T1000 (cell line): ENCODE measurements at places on chromosomes 5 and 9.

DNA sequence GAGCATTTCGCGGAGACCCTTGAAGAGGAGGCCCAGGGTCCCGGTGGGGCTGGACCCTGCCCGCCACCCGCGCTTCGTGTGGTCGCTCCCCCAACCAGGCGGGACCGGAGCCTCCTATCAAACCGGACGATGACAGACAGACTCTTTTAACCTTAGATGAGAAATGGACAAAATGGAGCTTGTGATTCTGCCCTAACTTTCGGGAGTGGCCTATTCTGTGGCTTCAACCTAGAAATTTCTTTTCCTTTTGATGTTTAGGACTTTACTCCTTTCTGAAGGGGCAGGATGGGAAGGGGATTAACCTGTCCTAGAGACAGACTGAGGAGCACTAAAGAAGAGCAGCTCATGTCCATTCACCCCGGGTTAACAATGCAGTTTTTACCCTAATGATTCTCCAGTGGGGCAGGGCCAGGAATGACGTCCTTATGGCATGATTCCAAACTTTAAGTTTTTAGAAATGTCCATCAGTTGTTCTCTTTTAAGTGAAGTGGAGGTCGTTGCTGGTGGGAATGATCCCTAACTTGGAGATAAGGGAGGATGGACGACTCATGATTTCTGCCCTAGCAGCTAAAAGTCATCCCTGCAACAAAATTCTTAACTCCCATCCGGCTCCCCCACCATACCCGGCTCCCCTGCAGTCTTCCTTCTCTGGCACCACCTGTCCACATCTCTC lies 1.0 kb downstream of the NIPSNAP3A start:
- DNase-seq, result no peak

GRCh38 chr9:131594906-131595665 lies 49.8 kb downstream of the PRRT1B start:
- no peak for DNase-seq

DNA sequence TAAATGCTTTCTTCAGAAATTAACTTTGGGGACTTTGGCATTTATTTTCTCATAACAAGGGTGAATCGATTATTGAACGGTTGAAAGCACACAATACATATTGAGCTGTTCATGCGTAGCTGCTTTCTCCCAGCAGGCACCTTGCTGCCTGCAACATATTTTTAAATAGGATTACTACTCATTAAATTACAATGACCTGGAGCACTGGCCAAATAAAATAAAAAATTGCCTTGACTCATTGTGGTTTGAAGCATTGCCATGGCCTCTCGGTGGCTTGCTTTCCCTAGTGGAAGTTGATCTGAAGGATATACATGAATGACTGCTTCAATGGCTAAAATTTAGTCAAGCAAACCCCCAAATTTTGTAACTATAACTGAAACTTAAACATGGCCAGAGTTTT lies 181.6 kb upstream of the NUDT12 start:
- peak; percentile 25 for DNase-seq

DNA sequence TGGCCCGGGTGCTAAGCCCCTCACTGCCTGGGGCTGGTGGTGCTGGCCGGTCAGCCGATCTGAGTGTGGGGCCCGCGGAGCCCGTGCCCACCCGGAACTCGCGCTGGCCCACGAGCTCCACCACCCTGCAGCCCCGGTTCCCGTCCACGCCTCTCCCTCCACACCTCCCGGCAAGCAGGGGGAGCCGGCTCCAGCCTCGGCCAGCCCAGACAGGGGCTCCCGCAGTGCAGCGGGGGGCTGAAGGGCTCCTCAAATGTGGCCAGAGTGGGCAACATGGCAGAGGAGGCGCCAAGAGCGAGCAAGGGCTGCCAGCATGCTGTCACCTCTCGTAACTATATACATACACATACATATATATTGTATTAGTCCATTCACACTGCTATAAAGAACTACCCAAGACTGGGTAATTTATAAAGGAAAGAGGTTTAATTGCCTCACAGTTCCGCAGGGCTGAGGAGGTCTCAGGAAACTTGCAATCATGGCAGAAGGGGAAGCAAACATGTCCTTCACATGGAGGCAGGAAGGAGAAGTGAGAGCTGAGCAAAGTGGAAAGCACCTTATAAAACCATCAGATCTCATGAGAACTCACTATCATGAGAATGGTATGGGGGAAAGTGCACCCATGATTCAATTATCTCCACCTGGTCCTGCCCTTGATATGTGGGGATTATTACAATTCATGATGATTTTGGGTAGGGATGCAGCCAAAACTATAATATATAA lies 56.8 kb downstream of the LIX1 start:
- no peak for DNase-seq

- no peak for DNase-seq
Measured at GRCh38 chr5:151042453-151043093, 22.2 kb downstream of the GPX3 start.

- DNase-seq, result no peak
Measured at GRCh38 chr5:172282272-172283019, 1.1 kb downstream of the UBTD2 start.

DNA sequence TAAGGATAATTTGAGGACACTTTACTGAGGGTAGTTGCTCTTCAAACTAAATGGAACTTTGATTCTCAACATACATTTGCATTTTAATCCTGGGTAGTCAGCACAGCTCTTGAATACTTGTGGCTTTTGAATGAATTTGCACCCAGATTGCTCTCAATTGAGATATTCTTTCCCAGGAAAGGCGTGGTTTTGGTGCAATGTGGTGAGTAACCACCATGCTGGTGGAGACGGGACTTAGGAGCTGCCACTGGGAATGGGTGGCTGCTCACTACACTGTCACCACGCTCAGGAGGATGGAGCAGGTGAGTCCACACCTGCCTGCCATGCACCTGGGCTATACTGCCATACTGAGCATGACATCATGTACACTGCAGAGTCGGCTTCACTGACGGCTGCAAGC lies 99.2 kb downstream of the IRX1 start:
- DNase-seq, result no peak

DNA sequence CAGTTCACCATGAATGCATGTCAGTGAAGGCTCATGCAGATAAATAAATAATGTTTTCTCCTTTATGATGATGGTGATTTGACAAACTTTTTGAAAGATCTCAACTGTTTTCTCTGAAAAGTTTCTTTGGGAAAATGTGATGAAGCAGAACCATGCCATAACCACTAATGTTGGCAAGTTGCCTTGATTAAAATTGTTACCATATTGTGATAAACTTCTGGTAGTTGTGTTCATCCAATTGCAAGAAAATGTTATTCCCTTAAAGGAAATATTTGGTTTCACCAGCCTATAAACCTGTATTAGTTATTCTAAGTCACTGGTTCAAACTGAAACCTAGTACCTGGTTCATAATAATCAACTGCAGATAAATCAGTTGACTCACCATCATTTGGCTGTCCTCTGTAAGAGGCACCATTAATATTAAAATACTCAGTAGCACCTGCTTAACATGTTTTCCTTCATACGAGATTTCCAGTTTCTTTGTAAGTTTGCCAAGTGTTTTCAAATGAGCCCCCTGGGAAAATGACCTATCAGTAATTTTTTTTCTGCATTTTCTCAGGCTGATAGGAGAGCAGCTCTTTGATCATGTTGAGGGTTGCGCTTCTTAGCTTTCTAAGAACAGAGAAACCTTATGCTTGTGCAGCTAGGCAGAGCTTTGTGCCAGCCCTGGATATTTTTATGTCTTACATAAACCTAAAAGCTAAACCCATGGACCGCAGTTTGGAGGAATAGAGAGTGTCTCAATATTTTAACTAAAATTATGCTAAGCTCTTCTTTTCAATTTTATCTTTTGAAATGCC lies 88.0 kb downstream of the LURAP1L start:
- no peak for DNase-seq

GRCh38 chr5:107937651-107938355 lies 267.1 kb upstream of the EFNA5 start:
- no peak for DNase-seq

GRCh38 chr9:129822898-129823541 lies 916 bp downstream of the TOR1A start:
- no peak for DNase-seq

- DNase-seq, result no peak
Measured at GRCh38 chr9:38768351-38768761, 48.4 kb upstream of the FAM240B start.

DNA sequence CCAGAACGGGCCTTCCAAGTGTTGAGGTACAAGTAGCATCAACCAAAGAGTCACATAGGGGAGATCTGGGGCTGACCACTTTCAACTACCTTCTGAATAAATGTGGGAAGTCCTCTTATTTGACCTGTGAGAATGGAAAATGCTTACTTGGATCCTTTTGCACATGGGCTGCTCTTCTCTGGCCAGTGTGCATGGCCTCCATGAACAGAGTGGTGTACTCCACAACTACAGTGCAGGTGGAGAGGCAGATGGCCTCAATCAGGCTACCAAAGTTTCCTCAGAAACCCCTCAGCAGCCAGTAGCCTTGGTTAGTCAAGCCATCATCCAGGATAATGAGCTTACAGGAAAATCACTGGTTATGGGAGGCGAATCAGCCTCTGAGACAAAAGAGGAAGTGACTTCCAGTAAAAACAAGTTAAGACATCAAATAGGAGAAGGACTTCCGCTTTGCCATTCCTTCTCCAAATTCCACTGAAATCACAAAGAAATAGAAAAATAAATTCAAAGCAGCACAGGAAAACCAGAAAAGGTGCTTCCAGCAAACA lies 18.3 kb upstream of the FCHO2 start:
- DNase-seq, result no peak

GRCh38 chr9:101705135-101705661 lies 33.2 kb downstream of the GRIN3A start:
- DNase-seq, result no peak

DNA sequence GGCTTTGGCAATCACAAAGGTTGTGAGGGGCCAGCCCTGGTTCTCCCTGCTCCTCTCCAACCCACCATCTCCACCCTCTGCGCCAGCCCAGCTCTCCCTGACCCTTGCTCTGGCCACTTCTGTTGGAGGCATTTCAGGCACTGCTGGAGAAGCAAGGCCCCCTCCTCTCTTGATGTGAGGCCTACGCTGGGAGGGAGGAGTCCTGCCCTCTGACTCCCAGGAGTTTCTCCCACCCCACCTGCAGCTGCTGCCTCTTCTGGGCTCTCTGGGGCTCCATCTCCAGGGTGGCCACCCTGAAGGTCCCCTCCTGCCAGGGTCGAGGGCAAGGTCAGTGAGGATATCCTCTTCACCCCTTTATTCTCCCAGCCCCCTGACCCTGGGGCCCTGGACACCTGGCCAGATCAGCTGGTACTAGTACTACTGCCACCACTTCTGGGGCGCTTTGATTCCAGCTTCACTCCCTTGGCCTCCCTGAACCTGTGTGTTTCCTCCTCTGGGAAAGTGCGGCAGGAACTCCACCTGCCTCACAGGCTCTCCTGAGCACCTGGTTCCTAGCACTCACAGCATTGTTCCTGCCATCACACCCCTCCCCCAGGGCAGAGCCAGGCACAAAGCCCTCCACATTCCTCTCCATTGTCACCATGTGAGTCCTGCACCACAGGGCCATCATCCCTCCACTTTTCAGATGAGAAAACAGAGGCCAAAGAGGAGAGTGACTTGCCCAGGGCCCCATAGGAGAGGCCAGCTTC lies 23.8 kb upstream of the TDRD7 start:
- no peak for DNase-seq

- no peak for DNase-seq
Measured at GRCh38 chr9:87469793-87470465, 27.7 kb upstream of the DAPK1 start.

DNA sequence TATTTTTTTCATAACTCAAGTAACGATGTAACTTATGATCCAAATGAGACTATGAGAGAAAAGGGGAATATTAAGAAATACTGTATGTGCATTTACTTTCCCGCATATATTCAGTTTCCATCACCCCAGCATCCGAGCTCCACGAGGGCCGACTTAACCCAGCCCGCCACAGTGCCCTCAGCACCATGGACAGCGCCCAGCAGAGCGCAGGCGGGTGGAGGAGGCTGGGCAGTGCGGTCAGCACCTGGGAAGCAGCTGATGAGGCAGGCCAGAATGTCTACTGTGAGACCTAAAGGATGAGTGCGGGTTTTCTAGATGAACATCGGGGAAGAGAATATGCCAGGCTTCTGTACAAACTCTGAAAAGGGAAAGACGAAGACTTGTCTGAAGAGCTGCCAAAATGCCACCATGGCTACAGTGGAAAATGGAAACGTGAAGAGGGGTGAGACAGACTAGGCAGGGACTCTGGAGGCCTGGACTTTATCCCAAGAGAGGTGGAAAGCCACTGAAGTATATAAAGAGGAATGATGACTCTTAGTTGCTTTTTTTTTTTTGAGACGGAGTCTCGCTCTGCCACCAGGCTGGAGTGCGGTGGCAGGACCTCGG lies 34.5 kb upstream of the MED27 start:
- DNase-seq, result no peak

DNA sequence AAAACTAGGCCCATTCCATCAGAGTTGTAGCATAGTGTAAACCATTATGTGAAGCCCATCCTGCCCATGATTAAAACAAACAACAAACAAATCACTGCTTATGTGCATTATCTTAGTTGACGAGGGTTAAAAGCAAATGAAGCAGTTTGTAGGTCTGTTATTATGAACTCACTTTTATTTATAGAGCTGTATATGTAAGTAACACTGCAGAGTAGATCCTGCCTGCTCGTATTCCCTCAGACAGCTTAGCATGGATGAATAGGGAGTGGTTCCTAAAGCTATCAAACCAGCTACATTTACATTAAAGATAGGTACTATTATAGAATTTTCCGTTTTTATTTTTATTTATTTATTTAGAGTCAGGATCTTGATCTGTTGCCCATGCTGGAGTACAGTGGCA lies 112.6 kb downstream of the GDNF start:
- DNase-seq, result no peak

DNA sequence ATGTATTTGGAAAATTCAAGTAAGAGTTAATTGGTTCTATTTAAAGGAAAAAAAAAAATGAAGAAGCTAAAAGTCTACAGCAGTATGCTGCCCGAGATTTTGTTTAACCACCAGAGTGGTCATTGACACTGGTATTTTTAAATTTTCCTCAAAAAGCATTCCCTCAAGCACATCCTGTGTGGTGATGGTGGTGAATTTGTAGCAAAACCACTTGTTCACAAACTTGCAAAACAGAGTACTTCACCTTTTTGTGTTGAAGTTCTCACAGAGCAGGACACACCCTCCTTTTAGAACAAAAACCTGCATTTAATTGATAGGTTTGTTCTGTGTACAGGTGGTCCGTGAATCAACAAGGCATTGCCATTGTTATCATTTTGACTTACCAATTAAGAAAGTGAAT lies 374.2 kb downstream of the EFNA5 start:
- DNase-seq, result no peak

- no peak for DNase-seq
Measured at GRCh38 chr5:136226401-136226800, 33.4 kb upstream of the SMIM32 start.

GRCh38 chr5:125311743-125312142 lies 565.3 kb upstream of the ZNF608 start:
- no peak for DNase-seq
